ENCODE measurements at places on chromosomes 12 and 14.

DNA sequence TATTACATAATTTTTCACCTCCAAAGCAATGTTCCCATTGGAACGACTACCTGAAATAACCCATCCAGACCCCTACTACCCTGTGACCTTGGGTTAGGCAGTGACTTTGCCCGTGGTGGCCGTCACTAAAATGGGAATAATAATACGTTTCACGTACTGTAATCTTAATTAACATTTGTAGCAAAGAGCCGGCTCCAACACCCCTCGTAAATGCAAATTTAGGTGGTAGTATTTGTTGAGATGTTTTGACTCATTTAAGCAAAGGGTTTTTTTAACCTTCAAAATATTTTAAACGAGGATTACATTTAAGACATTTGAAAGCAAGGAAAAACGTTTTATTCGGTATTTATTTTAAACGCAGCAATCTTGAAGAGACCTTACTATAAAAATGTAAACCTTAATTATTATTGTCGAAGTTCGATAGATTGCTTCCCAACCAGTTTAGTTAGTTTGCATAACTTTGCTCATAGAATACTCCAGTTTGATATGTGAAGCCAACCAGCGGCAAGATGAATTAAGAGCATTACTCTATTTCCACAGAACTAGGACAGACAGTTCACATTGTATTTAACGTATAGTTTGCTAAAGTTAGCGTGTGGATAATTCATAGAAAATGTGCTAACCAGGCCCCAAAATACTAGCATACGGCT is 1.4 kb upstream of the ARID2 start:
- no peak for DNase-seq

DNA sequence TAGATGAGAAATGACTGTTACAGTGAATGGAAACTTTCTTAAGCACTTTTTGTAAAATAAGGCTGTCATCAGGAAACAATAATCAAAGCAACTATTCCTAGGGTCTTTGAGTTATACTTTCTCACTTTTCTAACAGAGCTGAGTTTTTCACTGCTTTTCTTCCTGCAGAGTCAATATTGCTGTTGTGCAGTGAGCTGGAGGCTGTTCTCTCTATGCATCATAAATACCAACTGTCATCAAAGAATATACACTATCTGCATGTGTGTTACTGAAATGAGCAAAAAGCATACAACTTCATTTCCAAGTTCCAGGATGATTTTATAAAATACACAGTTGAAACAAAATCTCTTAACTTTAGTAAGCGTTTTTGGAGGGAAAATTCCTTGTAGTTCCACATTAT is 110.4 kb upstream of the CPSF6 start:
- no peak for DNase-seq

DNA sequence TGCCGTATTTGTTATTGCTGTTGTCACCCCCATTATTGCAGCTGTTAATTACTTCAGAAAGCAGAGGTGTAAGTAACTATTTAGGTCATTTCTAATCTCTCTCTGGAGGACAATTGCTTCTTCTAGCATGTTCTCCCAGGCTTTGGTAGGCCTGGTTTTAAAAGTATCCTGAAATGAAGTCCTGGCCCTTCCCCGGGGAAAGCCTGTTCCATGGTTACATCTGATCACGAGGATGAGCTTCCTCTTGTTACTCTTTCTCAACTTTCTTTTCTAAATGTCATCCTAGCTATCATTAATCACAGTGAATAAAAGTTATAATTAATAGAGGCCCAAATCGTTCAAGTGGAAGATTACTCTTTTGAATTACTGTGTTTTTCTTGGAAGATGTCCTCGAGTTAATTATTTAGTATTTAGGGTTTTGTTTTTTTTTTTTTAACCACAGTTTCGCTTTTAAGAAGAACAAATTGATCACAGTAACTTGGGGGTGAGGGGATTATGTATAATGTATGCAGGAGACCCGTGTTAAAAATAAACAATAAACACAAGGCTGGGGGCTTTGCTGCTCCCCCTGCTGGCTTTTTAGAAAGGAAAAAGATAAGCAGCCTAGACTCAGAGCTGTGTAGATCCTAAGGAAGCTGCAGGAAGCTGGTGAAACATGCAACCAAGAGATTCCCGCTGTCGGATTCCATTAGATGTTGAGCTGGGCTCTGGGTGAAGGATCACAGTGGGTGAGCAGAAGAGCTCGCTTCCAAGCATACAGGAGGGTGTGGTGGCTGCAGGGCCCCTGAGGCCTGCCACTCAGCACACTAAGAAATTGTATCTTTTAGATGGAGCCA is 420.1 kb downstream of the FUT8 start:
- no peak for DNase-seq

DNA sequence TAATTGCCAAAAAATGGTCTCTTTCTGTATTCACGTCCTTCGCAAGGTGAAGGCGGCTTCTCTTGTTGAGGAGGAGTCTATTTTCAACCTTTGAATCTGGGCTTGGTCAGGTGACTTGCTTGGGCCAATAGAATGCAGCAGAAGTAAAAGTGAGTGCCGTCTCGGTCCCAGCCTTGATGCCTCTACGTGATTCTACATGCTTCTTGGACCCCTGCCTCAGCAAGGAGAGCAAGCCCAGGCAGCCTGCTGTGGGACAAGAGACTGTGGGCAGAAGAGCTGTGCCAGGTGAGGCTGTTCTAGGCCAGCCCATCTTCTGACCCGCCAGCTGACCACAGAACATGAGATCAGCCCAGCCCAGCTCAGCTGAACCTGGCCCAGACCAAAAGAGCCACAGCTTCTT is 39.1 kb upstream of the CCDC63 start:
- DNase-seq = no peak

DNA sequence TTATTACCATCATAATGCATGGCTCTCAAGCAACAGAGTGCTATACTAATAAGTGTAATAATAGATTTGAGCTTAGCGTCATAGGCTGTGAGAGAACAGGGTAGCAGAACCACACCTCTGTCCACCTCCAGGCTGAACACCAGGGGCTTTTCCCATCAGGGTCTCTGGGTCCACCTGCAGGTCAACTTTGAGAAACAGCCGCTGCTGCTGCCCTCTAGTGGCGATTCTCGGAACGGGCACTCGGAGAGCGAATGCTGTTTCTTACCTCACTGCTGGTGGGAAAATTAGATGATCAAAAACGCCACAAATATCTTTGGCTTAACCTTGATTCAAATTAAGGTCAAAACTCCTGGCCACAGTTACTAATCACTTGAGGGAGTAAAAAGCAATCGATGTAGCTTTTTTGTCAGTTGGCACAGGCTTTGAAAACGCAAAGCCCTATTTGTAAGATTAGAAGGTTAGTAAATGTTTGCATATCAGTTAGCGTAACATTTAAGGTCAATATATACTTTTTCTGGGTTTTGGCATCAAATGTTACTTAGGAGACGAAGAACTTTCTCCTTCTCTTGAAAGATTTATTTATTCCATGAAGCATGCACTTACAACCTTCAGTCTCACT is 127.9 kb upstream of the TMEM132D start:
- DNase-seq = peak; percentile 45

- DNase-seq = no peak
These were observed 49.4 kb downstream of the BICD1 start for GRCh38 chr12:32155961-32156529.

GRCh38 chr14:32345311-32345791 is 16.3 kb downstream of the AKAP6 start:
- DNase-seq = no peak

DNA sequence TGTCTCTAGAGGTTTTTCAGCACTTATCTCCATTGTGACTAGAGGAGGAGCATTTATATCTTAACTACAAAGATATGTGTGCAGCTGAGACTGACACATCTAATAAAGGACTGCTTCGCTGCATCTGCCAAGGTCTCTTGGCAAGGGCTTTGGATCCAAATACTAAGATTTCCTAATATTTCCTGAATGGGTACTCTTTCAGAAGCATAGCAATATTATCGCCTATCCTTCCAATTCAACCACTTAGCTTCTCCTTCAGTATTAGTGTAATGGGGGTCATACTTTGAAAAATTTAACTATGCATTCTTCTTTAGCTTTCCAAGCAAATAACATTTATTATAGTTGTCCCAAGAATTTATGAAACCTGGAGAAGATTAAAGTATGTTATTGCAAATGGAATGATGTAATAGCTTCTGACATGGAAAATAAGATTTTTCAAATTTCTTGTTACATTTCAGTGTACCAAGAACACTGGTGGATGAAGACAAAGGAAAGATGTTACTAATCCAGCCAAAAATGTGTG is 243.0 kb upstream of the PDE3A start:
- no peak for DNase-seq

Measured in stimulated activated CD4-positive, alpha-beta T cell treated with anti-CD3 and anti-CD28 coated beads, TNF-alpha, amount 100 ng/mL, for 4 hours (primary cell).